Retinal pigment epithelial cell (primary cell): ENCODE measurements at places on chromosomes 3 and 15.

DNA sequence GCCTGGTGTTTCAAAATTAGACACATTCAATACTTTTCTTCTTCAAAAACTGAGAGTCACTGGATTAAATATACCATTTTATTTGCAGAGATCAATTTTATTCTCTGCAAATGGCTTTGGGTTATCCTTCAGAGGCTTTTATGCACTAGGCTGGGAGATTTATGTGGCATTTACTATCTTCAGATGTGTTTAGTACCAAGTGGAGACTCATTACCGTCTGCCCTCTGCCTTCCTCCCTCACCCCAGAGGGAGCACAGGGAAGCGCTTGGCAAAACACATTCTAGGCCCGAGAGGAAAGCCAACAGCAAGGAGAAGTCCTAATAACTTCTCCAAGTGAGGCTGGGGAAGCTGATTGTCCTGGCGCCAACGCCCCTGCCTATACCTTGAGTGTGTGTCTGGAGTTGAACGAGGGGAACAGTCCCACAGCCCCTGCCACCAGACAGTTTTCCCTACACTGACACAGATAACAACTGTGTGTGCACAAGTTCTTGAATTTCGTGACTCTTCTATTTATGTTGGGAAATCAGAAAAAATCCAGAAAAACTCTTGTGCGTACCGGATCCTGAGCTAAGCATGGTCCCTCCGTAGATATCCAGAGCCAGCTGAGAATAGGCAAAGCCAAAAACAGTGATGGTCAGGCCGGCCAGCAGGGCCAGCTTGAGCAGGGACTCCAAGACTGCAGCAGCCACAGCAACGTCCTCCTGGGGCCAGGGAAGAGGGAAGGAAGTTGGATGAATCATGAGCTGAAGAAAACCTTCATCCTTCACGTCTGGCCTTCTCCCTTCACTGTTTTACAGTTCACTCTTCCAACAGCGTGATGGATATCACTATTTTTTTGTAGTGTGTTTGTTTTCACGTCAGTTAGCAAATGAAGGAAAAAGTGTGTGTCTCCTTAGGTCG is 26.6 kb downstream of the RFT1 start:
- no peak for DNase-seq

DNA sequence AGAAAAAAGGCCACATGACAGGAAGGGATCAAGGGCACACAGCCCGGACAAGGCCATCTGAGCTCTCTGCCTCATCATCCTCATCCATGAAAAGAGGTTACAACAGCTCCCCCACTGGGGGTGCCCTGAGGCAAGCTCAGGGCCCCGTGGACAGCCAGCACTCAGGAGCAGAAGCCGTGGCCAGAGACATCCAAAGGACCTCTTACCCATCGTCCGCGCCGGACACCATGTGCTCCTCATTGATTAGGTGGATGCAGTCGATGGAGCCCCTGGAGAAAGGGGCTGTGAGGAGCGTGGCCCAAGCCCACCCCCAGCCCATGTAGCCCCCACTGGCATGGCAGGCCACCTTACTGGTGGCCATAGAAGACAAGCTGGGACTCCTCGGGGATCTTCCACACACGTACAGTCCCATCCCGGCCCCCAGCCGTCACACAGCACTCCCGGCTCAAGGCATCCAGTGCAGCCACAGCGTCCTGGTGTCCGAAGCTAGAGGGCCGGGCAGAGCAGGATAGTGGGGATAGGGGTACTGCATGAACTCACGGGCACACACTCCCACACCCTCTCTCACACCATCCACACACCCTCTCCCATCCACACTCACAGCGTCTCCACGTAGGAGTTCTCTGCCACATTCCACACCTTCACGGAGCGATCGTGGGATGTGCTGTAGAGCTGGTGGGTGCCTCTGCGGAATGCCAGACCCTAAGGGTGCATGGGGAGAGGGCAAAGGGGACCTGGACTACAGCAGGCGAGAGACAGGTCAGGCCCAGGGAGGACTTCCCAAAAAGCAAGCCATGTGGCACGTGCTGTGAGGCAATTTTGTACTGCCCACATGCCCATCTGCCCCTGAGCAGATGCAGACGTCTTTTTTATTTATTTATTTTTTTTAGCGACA is 6.5 kb downstream of the RRP9 start:
- DNase-seq: no peak

DNA sequence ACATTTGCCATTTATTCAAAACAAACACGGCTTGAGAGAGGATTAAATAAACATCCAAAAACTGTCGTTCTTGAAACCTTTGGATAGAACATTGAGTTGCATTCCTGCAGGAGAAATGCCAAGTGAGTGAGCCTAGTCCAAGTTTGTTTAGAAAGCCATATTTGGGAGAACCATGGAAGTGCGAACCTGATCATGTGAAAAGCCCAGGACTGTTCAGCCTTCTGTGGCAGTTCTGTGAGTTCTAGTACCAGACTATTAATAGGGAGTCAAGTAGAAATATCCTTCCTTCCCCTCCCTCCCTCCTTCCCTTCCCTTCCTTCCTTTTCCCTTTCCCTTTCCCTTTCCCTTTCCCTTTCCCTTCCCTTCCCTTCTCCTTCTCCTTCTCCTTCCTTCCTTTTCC is 470.4 kb downstream of the LPP start:
- DNase-seq: no peak

GRCh38 chr15:70099967-70100473 is 2.3 kb upstream of the TLE3 start:
- no peak for DNase-seq

GRCh38 chr3:135014566-135014965 is 219.5 kb downstream of the EPHB1 start:
- DNase-seq: no peak

DNA sequence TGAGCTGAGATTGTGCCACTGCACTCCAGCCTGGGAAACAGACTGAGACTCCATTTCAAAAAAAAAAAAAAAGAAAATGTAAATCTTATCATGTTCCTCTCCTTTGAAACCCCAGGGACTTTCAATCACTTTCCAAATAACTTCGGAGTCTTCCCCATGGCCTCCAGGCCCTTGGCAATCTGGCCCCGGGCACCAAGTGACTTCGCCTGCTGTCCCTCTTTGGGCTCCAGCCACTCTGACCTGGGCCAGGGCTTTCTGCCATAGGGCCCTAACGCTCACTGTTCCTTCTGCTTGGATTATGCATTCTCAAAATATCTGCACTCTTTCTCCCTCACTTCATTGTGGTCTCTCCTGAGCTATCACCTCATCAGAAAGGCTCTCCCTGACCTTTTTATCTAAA is 260.9 kb downstream of the KLF13 start:
- DNase-seq: no peak

DNA sequence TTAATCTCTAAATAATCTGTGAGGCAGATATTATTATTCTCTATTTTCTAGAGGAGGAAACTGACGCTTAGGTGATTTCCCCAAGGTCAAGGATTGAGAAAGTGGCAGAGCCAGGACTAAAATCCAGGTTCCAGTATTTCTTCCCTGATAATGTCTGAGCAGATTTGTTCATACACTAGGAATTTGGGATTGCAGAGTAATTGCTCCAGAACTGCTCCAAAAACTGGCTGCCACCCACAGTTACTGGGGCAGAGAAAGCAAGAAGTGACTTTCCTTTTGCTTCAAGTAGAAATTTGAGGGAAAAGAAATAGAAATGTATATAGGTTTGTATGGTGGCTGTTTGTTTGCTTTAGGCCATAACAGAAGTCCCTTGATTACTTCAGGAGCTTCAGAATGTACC is 60.6 kb downstream of the SLC12A8 start:
- no peak for DNase-seq

DNA sequence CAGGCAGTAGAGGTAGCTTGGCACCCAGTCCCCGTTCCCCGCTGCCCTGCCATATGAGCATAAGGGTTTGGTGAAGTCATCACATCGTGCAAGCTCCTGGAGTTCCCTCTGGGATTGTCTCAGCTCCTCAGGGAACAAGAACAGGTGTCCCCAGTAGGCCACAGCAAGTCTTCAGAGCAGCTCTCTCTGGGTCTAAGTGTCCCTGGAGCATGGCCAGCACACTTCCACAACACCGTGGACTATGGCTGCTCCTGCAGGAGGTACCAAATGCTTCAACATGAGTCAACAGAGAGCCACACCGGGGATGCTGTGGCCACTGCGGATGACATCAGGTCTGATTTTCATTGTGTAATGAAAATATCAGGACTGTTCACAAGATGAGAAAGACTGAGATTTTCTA is 23.1 kb downstream of the ABHD6 start:
- DNase-seq: no peak

DNA sequence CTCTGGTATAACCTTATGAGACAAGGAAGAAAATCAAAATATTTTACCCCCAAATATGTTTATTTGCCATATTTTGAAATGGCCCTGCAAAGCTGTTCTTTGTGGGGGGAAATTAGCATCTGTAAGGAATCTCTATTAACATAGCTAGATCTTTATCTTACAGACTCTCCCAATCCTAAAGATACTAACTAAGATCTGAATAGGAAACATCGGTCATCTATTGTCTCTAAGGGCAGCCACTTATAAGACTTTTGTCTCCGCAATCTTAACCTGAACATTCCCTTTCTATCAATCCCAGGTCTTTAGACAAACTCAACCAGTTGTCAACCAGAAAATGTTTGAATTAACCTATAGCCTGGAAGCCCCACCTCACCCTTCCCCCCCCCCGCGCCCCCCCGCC is 21.2 kb downstream of the UMPS start:
- no peak for DNase-seq

DNA sequence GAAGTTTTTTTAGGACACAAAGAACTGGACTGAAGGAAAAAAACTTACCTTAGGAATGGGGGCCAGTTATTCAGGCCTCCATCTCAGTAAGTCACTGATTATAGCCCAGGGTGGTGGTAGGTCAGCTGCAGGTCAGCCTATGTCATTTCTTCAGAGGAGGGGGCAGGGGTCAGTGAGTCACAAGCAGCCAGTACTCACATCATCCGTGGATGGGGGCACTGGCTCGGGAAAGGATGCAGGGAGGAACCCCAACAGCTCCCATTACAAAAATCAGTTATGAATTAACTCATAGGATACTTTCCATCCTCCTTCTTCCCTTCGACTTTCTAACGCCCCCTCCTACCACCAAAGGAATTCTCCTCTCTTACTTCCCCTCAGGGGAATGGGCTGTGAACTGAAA is 578.3 kb downstream of the PDCD6IP start:
- DNase-seq: no peak

DNA sequence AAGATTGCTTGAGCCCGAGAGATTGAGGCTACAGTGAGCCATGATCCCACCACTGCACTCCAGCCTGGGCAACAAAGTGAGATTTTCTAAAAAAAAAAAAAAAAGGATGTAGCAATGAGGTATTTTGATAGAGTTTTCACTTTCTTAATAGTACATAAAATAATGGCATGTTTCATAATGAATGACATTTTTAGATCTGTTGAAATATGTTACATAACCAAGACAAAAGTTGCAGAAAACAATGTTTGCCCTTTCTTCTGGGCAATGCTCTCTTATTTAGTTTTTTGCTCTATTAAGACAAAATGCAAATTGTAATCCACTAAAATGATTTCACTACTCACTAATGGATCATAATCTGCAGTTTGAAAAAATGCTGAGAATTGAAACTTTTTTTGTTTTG is 4.4 kb upstream of the MAPK6 start:
- DNase-seq: no peak

- no peak for DNase-seq
Observed at GRCh38 chr15:57752436-57752835, 45.9 kb downstream of the POLR2M start.

DNA sequence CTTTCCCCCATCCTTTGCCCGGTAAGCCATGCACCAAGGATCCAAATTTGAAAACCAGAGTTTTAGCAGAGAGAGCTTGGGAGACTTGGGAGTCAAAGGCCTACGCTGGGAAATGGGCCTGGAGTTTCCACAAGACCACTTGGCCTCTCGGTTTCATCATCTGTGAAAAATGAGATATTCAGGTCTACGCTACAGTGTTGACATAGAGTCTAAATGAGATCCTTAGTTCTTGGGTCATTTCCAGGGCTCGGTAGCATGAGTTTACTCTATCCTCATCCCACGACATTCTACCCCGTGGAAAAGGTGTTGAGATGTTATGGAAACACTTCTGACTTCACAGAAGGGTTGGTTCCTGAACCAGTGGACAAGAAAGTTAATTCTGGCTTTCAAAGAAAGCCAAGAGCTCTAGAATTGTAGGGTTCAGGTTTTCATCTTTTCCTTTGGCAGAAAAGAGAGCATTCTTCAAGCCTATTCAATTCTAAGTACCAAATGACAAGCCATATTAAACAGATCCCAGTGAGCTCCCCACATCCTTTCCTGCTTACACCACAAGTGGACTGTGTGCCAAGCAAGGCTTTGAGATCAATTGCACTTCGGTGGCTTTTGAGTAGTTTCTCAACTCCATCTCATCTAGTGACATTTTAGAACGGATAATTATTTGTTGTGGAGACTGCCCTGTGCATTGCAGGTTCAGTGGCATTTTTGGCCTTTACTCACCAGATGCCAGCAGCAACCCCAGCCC is 219.7 kb downstream of the SLCO3A1 start:
- DNase-seq: no peak

GRCh38 chr3:36680952-36681351 is 83.4 kb downstream of the DCLK3 start:
- no peak for DNase-seq

GRCh38 chr3:54243056-54243931 is 120.9 kb downstream of the CACNA2D3 start:
- no peak for DNase-seq

- no peak for DNase-seq
Observed at GRCh38 chr3:126342991-126343648, 14.1 kb downstream of the KLF15 start.

- no peak for DNase-seq
Observed at GRCh38 chr15:74375303-74375693, 7.9 kb upstream of the CYP11A1 start.

DNA sequence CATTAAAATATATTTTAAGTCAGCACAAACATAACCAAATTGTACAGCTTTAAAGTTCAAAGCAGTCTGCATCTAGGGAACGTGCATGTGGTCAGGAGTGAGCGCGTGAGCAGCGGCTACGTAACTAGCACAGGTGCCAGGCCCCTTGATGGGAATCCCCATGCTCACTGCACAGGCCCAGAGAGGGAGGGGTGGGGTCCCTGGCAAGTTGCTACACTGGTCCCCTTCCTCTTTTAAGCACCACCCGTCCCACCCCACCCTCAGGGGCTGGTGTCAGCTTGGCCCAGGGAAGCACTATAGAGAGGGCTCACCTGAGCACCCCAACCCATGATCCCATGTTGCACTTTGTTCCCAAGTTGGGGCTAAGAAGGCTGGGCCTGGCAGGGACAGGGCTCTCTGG is 835 bp upstream of the GMPPB start:
- no peak for DNase-seq

DNA sequence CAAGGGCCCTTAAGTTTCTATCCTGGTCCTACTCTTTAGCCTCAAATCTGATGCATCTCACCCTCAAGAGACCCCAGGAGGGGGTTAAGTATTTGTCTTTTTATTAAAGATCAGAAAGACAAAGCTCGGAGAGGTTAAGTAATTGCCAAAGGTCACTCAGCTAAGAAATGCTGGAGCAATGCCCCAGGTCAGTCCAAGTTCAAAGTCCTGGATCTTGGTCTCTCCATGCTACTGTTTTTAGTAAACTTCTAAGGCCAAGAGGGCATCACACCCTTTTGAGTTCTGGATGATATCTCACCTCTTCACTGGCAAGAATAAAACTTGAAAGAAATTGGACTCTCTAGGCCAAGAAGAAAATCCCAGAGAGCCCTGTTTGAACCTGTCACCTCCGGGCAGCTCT is 488.6 kb downstream of the MAGI1 start:
- no peak for DNase-seq

- DNase-seq: no peak
Observed at GRCh38 chr3:135514060-135514448, 451.5 kb upstream of the PPP2R3A start.

GRCh38 chr3:126349611-126350501 is 7.4 kb downstream of the KLF15 start:
- DNase-seq: no peak
